ENCODE measurements at places on chromosomes 2 and 18. TPM values are rescaled to one million over a fixed set of nuclear protein-coding genes. Genes with fewer than 3 reads are reported as not detected.

The ASPRV1 gene
- total RNA-seq = 0.42 TPM

The TWIST2 gene
- total RNA-seq = not detected

The HNMT gene
- total RNA-seq = not detected

The ZNF804A gene
- total RNA-seq = not detected

The MEIS1 gene
- not detected for total RNA-seq

The CD28 gene
- 75.2 TPM for total RNA-seq
